GM23248 (cell line): ENCODE measurements at places on chromosomes 16 and 17.
A peak's percentile ranks its signal among the peaks of the same experiment; 100 is the strongest.

- DNase-seq = no peak
Measured at GRCh38 chr17:42243493-42243982, 32.7 kb downstream of the STAT5B start.

DNA sequence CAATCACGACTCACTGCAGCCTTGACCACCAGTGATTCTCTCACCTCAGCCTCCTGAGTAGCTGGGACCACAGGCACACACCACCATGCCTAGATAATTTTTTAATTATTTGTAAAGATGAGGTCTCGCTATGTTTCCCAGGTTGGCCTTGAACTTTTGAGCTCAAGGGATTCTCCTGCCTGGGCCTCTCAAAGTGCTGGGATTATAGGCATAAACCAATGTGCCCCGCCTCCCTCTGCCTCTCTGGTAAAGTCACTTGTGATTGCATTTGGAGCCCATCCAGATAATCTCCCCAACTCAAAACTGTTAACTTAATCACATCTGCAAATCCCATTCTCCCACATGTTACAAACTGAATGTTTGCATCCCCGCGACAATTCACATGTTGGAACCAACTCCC lies 11.8 kb upstream of the PECAM1 start:
- DNase-seq = no peak

- peak; percentile 88 for DNase-seq
Measured at GRCh38 chr17:82241183-82241925, 12.5 kb downstream of the SLC16A3 start.

DNA sequence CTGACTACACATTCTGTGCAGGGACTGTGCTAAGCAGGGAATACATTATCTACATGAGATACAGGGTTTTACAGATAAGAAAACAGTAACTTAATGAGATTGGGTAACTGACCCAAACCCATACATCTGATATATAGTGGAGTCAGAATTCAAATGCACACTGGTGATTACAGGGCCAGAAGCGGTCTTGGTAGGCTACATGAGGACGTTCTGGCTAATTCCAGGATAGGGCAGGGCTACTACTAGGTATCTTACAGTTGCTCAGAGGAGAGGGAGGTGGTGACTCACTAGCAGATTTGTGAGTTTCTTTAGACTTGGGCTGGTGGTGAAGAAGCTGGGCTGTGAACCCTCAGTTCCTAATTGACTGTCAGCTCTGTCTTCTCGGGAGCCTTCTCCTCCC lies 21.4 kb downstream of the TRIM16 start:
- no peak for DNase-seq

- DNase-seq = peak; percentile 50
Measured at GRCh38 chr16:4426021-4426684, 485 bp downstream of the DNAJA3 start.

GRCh38 chr17:72943826-72944689 lies 148.4 kb downstream of the SLC39A11 start:
- no peak for DNase-seq

DNA sequence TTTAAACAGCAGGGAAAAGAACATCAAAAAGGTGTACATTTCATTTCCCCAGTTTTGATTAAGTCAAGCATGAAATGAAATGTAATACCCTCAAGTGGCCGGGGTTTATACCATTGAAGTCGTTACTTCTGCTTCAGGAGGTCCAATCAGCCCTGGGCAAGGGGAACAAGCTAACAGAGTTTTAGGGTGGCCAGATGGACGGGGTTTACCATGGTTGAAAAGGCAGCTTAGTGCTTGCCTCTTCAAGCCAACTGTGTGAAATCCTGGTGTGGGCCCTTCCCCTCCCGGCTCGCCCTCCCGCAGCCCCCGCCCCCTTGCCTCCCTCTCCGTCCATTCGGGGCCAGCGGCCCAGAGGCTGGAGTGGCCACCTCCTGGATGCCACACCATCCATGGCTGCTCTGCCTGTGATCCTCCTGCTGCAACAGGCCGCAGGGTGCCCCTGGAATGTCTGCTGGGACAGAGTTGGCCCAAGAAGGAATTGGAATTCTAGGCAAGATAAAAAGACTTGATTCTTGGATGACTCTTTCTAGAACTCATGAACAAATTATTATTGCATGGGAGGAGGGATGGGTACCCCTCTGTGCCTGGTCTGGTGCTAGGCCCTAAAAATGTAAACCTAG lies 296.2 kb upstream of the IRX3 start:
- DNase-seq = no peak

DNA sequence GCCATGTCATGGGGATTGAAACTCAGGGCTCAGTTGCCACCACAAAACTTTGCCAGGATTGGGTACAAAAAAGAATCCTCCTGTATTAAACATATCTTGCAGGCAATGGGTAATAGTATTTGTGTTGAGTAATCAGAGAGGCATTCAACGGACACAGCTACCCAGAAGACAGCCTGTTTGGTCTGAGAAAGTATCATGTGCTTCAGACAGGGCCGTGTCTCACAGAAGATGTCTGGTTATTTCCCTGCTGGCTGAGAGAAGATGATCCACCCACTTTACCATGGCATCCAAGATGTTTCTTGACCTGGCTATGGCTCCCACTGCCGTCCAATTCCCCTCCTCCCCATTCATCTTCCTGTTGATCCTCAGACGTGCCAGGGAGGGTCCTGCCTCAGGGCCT lies 304.3 kb upstream of the XYLT1 start:
- DNase-seq = peak; percentile 58

DNA sequence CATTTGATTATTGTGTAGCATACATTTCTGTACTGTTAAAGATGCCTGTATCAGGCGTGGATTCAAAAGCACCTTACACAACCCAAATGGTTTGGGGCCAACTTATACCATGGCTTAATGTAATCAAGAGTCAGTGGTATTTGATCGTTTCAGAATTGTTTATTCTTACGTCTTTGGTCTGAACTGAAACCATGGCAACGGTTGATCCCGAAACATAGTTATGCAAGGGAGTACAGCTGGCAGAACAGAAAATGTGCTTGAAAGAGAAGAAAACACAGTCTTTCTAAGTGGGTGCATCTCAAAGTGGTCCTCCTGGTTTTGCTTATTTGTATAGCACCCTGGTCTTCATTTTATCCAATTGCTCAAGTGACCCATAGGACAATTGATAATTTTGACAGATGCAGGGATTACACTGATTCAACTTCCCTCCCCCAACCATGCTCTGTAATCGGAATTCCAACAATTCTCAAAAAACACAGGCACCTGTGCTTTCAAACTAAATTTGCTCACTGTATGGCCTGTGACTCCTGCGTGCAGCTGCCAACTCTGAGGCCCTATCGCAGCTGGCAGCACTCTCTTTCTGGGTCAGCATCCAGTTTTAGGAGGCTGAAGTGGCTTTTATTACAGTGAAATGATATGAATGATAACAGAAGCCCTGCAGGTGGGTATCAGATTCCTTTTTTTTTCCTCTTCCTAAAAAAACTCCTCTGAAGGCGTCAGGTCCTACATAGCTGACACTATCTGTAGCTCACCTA lies 77.0 kb upstream of the AXIN2 start:
- DNase-seq = no peak
